ENCODE measurements at places on chromosomes 4 and X.

GRCh38 chr4:94665500-94666404 is 92.0 kb upstream of the BMPR1B start:
- no peak for DNase-seq

DNA sequence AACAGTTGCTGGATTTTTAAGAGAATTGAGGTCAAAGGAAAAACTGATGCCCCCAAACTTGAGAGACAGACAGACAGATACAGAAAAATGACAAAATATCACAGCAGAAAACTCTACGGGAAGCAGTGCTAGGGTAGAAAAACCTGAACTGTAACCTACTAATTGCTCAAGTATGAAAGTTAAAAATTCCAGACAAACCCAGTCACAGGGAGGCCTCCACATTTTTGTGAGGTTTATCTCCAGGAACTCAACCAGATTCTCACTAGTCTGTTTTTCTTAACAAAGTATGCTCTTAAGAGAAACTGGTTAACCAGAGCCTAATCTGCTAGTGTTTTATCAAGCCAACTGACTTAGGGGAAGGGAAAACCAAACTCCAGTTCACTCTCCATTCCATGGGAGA is 19.9 kb upstream of the PPP3CA start:
- no peak for DNase-seq

GRCh38 chr4:73603271-73603710 is 16.9 kb downstream of the RASSF6 start:
- no peak for DNase-seq

- no peak for DNase-seq
Observed at GRCh38 chrX:120468071-120468470, 1.0 kb downstream of the LAMP2 start.

- no peak for DNase-seq
Observed at GRCh38 chr4:2285613-2286381, 23.9 kb upstream of the MXD4 start.

DNA sequence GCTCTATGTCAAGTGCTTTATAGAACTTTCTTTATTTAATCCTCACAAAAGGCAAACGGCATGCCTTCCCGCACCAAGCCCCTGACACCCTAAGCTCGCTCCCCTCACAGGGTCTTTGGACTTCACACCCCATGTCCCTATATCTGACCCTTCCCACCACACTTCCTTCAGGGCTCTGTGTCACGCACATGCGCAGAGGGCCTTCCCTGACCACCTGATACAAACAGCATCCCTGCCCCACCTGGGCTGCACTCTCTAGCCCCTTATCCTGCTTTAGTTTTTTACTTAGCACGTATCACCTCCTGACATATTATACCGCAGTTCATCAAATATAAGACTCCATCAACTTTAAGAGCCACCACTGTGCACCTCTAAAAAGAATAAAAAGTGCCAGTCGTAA is 49.8 kb downstream of the SOD3 start:
- DNase-seq = no peak

DNA sequence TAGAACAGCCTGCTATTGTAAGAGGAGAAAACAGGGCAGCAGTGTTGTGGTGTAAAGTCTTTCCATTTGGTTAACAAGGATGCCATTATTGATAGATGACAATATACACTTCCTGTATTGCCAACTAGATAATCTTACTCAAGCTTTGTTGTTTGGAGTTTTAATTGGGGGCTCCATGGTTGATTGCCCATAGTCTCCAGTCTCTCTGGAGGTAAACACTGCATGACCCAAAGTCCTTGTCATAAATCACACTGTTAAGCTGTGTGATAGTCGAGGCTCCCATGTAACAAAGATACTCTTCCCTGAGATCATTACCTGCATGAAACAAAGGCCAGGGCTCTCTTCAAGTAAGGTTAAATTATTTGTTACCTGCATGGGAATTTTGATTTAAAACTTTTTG is 394.6 kb downstream of the C4orf33 start:
- no peak for DNase-seq

DNA sequence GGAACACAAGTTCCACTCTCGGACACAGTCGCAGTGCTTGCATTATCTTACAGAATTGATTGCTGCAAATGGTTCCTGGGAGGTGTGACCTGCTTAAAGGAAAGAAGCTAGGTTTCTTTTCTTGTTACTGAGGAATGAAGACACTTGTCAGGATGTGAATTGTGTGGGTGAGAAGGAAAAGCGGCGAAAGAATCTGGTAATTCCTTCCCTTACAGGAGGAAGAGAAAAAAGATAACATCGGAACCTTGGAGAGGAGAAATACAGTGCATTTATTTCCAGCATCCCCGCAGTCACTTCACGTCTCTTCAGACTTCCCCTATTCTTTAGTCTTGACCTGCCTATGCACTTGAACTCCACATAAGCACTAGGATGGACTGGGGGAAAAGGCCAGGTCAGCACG is 389 bp upstream of the CCSER1 start:
- DNase-seq = no peak

Data from activated T-cell treated with anti-CD3 and anti-CD28 coated beads, Interleukin-2, amount 50 U/mL, for 1 hour (primary cell).